ENCODE measurements at places on chromosomes 12 and 14.

DNA sequence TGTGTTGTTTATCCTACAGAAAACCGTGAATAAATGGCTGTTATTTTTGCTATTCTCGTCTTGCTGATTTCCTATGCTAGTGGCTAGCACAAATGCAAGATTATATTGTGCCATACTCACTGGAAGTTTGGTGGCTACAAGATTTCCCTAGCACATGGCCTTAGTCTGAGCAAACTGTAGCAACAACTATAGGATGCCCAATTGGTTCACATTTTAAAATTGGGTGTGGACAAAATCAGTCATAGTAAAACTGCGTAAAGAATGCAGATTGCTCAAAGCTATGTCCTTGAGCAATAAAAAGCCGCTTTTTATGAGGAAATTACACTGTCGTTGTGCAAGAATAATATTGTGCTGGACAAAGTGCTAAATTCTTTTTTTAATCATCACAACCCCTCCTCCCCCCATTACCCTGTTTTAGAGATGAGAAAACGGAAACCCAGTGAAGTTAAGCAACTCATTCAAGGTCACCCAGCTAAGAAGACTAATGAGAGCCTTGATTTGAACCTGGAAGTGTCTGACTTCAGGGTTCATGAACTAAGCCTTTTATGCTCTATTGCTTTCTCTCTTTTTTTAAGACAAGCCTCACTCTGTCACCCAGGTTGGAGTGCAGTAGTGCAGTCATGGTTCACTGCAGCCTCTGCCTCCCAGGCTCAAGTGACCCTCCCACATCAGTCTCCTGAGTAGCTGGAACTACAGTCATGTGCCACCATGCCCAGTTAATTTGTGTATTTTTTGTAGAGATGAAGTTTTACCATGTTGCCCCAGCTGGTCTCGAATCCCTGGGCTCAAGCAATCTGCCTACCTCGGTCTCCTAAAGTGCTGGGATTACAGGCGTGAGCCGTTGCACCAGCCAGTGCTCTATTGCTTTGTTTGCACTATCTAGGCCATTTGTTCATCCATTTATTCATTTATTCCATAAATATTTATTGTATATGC lies 73.6 kb downstream of the SRGAP1 start:
- no peaks in the 10 kb centered on the region for H3K36me3 ChIP-seq
- no peaks in the 10 kb centered on the region for H3K27me3 ChIP-seq
- H3K4me1 ChIP-seq: peaks cover 68% of the 10 kb centered on the region
- peak overlapping the region; percentile 1 for H3K4me3 ChIP-seq
- peak overlapping the region; percentile 85 for H3K27ac ChIP-seq

DNA sequence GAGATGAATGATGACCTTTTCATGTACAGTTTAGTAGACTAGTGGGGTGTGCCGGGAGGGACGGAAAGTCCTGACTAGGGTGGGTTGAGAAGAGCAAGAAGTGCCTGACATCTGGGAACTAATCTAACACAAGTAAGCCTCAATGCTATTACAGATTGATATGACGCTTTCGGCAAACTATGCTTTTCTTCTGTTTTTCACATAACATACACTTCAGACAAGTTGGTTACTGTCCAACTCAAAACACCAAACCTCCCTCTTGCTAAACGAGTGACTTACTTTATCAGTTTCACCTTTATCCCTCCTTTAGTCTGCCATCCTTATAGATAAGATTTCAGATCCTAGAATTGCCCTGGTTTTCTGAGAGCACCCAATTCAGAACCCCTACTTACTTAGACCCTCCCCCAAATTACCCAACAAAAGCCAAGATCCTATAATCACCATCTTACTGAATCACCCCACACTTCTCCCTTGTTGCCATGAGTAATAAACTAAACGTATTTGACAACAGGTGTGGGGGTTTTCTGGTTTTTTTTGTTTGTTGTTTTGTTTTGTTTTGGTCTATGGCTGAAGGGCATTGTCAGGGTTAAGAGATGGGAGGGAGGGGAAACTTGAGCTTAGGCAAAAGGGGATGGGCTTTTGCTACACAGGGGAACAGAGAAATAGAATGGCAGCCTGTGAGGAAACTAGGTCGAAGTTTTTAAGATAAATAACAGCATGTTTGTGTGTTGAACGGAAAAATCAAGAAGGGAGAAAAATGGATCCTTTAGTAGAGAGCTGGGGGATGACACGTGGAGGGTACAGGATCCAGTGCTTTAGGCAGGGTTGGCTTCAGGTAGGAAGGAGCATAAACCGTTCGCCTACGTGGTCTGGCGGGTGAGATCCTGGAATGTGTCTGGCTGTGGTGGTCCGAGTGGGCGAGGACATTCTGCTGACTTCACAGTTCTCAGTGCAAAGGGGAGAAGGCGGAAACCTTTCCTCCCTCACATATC lies 6.1 kb upstream of the PSMA3 start:
- H3K27me3 ChIP-seq: no peaks in the 10 kb centered on the region
- peak overlapping the region; percentile 66 for H3K27ac ChIP-seq
- DNase-seq: no peak
- H3K4me1 ChIP-seq: peaks cover 7% of the 10 kb centered on the region
- H3K4me3 ChIP-seq: peak overlapping the region; percentile 31

GRCh38 chr14:24155100-24155499 lies 6.0 kb upstream of the IRF9 start:
- H3K4me1 ChIP-seq: no peaks in the 10 kb centered on the region
- H3K27me3 ChIP-seq: no peaks in the 10 kb centered on the region
- peaks cover 63% of the 10 kb centered on the region for H3K36me3 ChIP-seq
- H3K27ac ChIP-seq: no peak overlapping the region

GRCh38 chr14:39781466-39781865 lies 349.2 kb upstream of the FBXO33 start:
- DNase-seq: no peak
- H3K27ac ChIP-seq: no peak overlapping the region
- no peak overlapping the region for H3K4me3 ChIP-seq
- H3K4me1 ChIP-seq: no peaks in the 10 kb centered on the region

GRCh38 chr12:123200414-123200813 lies 32.5 kb downstream of the MPHOSPH9 start:
- H3K4me3 ChIP-seq: no peak overlapping the region
- DNase-seq: no peak
- no peaks in the 10 kb centered on the region for H3K27me3 ChIP-seq
- H3K36me3 ChIP-seq: peaks cover 17% of the 10 kb centered on the region
- H3K27ac ChIP-seq: no peak overlapping the region

DNA sequence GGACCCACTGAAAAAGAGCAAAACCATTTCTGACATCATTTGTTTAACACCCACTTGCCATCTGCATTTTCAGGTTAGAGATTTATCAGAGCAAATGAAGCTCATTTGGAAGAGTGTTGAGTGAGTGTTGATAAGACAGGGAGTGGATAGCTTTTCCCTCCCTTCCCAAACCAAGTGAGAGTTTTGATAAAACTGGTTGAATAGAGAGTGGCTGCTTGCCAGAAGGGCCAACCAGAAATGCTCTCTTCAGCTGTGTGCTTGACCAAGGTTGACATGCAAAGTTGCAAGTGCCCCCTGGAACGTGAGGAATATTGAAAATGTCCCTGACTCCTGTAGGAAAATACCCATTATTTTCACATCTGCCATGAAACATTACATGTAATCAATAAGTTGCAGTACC lies 1487.0 kb upstream of the FLRT2 start:
- no peaks in the 10 kb centered on the region for H3K4me1 ChIP-seq
- H3K36me3 ChIP-seq: no peaks in the 10 kb centered on the region
- H3K27me3 ChIP-seq: no peaks in the 10 kb centered on the region
- no peak for DNase-seq
- H3K27ac ChIP-seq: no peak overlapping the region
- H3K4me3 ChIP-seq: no peak overlapping the region

DNA sequence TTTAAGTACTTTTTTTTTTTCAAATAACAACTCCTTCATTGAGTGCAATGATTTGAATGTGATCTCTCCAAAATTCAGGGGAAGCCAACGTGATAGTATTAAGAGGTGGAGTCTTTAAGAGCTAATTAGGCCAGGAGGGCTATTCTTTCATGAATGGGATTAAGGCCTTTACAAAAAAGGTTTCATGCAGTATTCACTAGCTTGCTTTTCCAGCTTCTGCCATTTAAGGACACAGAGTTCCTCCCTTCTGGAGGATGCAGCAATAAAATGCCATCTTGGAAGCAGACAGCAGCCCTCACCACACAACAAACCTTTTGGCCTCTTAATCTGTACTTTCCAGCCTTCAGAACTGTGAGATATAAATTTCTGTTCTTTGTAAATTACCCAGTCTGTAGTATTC lies 586.8 kb upstream of the LMO3 start:
- no peak for DNase-seq
- H3K4me1 ChIP-seq: no peaks in the 10 kb centered on the region
- H3K4me3 ChIP-seq: no peak overlapping the region
- H3K36me3 ChIP-seq: no peaks in the 10 kb centered on the region
- no peak overlapping the region for H3K27ac ChIP-seq
- H3K27me3 ChIP-seq: no peaks in the 10 kb centered on the region

- no peak overlapping the region for H3K27ac ChIP-seq
- no peak overlapping the region for H3K4me3 ChIP-seq
- no peaks in the 10 kb centered on the region for H3K27me3 ChIP-seq
- no peak for DNase-seq
- no peaks in the 10 kb centered on the region for H3K36me3 ChIP-seq
- H3K4me1 ChIP-seq: peaks cover 5% of the 10 kb centered on the region
Observed at GRCh38 chr14:54450535-54450934, 9.4 kb upstream of the CNIH1 start.

GRCh38 chr14:99389174-99389826 lies 91.4 kb downstream of the SETD3 start:
- no peaks in the 10 kb centered on the region for H3K4me1 ChIP-seq
- H3K36me3 ChIP-seq: no peaks in the 10 kb centered on the region
- no peak overlapping the region for H3K27ac ChIP-seq
- H3K4me3 ChIP-seq: no peak overlapping the region
- peak; percentile 67 for DNase-seq

DNA sequence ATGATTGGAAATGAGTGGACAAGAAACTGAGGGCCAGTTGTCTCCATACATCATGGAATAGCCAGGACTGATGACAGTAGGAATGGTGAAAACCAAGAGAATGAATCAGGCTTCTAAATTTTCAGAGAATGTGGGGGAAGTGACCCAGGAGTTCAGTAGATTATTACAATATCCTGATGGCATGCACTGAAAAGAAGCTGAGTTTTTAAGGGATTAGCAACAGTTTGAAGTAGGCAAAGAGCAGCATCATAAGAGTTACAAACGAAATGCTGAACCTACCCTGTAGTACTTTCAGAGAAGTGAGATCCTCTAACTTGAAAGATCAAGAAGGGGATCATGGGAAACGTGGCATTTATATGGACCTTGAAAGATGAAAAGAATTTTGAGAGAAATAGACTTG lies 13.2 kb downstream of the SLC2A14 start:
- no peaks in the 10 kb centered on the region for H3K36me3 ChIP-seq
- no peak overlapping the region for H3K4me3 ChIP-seq
- no peak for DNase-seq
- no peaks in the 10 kb centered on the region for H3K27me3 ChIP-seq
- H3K4me1 ChIP-seq: peaks cover 3% of the 10 kb centered on the region

- no peak for DNase-seq
- H3K27ac ChIP-seq: no peak overlapping the region
- no peaks in the 10 kb centered on the region for H3K27me3 ChIP-seq
- H3K4me1 ChIP-seq: no peaks in the 10 kb centered on the region
Observed at GRCh38 chr14:89750281-89750755, 204.2 kb downstream of the EFCAB11 start.

GRCh38 chr12:108530161-108530560 lies 15.1 kb downstream of the FICD start:
- no peak overlapping the region for H3K27ac ChIP-seq
- no peak for DNase-seq
- H3K27me3 ChIP-seq: no peaks in the 10 kb centered on the region
